Esophagus mucosa (tissue), 1 donor: ENCODE measurements at places on chromosomes 11 and 22. TPM values are rescaled to one million over a fixed set of nuclear protein-coding genes. Genes with fewer than 3 reads are reported as not detected.

FADS1 gene
- 7.5 TPM for total RNA-seq

MAJIN gene
- not detected for total RNA-seq

BDNF gene
- 0.92 TPM for total RNA-seq

CDHR5 gene
- not detected for total RNA-seq

DNA sequence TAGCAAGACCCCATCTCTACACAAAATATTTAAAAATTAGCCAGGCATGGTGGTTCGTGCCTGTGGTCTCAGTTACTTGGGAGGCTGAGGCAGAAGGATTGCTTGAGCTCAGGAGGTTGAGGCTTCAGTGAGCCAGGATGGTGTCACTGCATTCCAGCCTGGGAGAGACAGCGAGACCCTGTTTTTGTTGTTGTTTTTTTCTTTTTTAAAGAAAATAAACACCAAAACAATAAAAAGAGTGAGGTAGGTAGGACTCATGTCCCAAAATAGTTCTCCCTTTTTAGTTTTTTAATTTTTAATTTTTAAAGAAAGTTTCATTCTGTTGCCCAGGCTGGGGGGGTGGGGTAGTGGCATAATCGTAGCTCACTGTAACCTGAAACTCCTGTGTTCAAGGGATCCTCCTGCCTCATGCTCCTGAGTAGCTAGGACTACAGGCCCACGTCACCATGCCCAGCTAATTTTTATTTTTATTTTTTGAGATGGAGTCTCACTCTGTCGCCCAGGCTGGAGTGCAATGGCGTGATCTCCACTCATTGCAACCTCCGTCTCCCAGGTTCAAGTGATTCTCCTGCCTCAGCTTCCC, 25.5 kb upstream of the MALAT1 start:
- ATAC-seq = no peak

DNA sequence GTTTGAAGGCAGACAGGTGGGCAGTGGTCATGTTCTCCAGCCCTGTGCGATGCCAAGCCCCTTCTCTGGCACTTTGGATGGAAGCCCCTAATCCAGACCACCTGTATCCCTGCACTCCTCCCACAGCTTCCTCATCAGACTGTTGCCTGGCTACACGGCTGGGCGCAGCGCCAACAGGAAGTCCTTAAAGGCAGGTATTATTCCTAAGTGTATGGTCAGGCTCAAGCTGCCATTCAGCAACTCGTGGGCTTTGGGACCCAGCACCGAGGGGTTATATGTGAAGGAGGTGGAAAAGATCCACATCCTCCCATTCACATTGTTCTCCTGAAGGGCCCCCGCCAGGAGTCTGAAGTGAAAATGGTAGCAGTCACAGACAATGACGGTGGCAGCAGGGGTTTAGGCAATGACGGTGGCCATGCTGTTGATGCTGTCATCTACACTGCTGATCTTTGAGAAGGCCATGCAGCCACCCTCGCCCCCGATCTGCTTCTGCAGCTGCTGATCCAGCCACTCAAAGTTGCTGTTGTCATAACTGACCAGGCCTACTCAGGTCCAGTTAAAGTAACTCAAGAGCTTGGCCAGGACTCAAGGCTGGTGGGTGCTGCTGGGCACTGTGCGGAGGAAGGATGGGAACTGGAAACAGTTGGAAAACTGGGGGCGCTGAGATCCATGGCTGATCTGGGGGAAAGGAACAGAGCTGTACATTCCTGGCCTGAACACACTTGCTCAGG, 27.7 kb downstream of the OR6Q1 start:
- no peak for ATAC-seq

- peak; percentile 12 for ATAC-seq
These were observed 5.7 kb downstream of the TMEM184B start for GRCh38 chr22:38267086-38267485.

GGTLC2 gene
- not detected for total RNA-seq

PEX26 gene
- total RNA-seq = 28.8 TPM

DNA sequence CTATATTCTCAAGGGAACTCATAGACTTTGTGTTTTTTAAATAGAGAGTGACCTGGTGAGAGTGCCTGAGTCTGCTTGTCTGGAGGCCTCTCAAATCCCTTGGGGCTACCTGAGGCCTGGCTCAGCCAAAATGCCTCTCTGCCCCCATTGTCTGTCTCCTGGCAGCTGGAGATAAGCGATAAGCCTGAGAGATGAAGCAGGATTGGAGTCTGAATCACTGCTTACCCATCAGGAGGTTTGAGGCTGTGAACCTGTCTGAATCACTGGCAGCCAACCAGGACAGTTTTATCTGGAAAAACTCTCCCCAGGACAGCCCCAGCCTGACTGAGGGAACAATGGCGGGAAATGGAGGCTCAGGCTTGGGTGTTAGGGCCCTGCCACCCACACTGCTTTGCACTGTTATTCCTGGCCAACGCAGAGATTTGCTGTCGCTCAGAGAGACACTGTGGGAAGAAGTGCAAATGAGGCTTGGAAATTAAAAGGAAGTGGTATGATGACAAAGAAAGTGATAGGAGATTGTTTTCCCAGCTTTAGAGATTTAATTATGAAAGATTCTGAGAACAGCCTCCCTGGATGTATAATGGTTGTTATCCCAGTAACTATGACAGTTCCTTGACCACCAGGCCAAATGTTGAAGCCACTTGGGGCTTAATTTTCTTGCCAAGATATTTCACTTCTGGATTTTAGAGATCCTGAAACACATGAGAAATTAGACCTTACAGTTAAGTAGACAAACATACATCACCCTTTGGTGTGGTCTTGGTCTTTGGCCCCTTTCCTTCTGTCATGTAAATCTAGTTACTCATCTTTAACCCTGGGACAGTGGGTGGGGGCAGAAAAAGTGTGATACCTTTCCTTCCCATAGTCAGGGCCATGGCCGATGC, 102.1 kb downstream of the RASSF10 start:
- ATAC-seq = peak; percentile 54

THAP7 gene
- 13.3 TPM for total RNA-seq

GRCh38 chr11:111796696-111797095, 30.5 kb upstream of the PPP2R1B start:
- no peak for ATAC-seq

SLC5A4 gene
- 0.24 TPM for total RNA-seq

EXPH5 gene
- 24.6 TPM for total RNA-seq

DNA sequence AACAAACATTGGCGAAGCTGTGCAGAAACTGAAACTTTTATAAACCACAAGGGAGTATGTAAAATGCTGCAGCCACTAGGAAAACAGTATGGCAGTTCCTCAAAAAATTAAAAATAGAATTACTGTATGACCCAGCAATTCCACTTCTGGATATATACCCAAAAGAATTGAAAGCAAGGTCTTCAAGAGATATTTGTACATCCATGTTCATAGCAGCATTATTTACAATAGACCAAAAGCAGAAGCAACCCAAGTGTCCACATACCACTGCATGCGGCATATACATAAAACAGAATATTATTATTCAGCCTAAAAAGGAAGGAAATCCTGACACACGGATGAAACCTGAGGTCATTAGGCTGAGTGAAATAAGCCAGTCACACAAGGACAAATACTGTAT, 85.8 kb downstream of the RELT start:
- ATAC-seq = no peak

FDX1 gene
- total RNA-seq = 9.7 TPM

DNA sequence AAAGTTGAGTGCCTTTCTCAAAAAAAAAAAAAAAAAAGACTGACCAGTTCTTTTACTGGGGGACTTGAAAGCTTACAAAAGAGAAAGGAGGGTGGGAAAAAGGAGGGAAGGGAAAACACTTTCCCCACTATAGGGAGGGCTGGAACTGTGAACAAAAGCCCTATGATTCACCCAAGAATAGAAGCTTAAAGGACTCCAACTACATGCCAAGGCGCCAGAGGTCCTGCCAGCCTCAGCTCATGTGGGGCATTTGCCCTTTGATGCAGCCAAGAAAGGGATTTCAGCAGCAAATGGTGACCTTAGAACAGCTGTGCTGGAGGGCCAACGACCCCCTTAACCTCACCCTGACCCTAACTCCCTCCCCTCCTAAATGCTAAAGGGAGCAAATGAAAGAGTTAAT, 160.0 kb downstream of the NTM start:
- no peak for ATAC-seq
